ENCODE measurements at places on chromosomes 4 and X.

DNA sequence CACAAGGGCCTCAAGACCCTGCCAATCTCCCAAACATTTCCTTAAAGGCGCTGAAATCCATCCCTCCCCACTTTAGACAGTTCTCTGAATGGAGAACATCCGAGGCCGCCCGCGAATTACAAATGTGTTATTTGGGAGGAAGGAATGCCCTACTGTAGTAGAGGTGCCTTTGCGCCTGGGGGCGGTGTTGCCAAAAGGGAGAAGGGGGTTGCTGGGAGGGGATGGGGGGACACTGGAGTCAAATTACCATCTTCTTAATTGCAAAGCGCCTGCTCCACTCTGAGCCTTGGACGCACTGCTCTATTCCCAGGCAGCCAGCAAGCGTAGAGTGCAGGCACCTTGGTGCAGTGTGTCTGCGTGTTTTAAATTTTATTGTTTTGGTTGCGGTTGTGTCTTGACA is 2.7 kb downstream of the TMEM255A start:
- no peak for DNase-seq

GRCh38 chrX:24339911-24340310 is 20.5 kb upstream of the SUPT20HL1 start:
- no peak for DNase-seq

- DNase-seq: no peak
Measured at GRCh38 chr4:24473309-24473721, 111.0 kb downstream of the DHX15 start.

DNA sequence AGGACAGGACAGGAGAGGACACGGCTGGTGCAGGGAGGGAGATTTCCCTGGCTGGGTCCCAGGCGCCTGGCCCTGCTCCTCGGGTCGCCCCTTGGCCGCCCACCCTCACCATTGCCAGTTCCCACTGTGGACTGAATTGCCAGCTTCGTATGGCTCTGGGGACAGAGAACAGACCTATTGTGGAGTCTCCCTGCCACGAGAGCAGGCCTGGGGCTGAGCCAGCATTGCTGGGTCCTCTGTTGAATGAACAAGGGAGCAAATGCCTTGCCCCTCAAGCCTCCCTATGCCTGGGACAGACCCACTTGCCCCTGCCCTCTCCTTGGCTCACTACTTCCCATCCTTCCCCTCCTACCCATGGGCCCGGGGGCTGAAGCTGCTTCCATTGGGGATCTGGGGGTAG is 4.3 kb downstream of the PLXNA3 start:
- DNase-seq: no peak

GRCh38 chr4:87053176-87053658 is 118.4 kb downstream of the AFF1 start:
- no peak for DNase-seq

DNA sequence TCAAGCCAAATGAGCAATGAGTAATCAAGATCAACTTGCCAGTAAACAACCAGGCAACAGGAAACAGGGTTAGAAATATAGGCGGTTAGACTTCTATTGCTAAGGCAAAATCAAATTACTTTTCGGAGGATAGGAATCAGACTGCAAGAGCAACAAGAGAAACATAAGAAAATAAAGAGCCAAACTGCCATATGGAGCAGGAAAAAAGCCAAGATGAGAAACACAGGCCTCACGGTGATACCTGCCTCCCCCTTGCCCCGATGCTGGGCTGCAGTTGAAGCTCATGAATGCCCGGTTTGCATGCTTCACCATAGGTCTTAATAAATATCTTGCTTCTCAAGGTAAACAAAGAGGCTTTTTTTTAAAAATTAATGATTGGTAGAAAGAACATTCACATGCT is 158.4 kb upstream of the MAGEC2 start:
- no peak for DNase-seq

DNA sequence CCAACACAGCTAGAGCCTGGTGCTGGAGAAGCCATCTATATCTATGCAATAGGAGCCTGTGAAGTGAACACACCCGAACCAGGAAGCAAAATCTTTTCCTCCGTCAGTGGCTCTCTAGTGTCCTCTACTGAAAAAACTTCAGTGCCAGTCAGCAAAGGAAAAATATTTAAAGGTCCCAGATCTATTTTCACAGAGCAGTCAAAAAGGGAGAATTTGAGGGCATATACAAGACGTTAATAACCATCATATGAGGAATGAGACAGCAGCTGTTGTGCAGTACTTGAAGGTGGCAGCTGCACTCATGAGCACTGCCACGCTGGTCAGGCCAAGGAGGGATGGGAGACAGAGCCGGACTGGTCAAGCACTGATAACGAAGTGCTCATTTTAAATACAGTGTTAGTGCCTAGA is 14.4 kb downstream of the MCUB start:
- DNase-seq: no peak

- no peak for DNase-seq
Measured at GRCh38 chr4:124839786-124840390, 127.4 kb upstream of the ANKRD50 start.

DNA sequence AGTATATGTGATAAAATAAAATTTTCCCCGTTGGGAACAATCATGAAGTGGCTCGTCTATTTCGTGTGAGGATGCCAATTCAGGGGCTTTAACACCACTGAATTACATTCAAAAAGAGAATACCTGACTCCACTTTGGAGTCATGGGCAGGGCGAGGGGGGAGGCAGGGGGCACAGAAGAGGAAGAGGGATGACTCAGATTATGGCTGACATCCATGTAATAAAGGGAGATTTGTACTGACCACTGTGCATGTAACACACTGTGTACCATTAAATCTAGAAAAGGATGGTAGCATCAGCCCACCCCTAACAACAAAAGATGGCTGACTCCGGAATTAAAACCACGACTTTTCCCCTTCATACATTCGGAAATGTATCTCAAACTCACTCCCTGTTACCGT is 1.3 kb downstream of the SLC9A7 start:
- DNase-seq: no peak

DNA sequence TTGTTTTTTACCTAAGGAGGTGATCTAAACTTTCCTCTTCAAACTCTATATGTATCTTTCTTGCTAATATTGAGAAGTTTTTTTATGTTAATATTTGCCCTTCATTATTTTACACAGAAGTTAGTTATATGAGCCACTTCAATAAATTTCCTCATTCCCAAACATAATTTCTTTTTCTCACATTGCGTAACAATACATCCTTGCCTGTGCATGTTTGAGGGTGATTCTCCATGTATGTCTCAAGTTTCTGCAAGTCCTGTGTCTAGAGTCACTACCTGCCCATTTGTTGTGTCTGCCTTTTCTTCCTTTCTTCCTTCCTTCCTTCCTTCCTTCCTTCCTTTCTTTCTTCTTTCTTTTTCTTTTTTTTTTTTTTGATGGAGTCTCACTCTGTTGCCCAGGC is 2057.9 kb downstream of the PCDH7 start:
- no peak for DNase-seq

DNA sequence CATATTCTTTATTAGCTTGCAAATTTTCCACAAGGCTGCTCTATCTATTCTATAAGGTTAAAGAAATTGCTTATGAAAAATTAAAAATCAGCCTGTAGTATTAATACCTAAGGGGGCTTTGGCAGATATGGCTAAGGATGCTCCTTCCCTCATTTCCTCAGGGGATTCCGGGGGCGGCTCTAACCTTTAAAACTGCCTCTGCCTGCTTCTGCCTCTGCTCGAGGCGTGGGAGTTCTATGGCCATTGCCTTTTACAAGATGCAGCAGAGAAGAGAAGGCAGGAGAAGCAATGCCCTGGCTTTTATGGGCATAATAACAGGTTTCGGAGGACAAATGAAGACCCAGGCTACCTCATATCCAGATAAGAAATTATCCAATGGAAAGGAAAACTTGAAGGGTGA is 8.6 kb upstream of the CDKN2AIP start:
- no peak for DNase-seq

DNA sequence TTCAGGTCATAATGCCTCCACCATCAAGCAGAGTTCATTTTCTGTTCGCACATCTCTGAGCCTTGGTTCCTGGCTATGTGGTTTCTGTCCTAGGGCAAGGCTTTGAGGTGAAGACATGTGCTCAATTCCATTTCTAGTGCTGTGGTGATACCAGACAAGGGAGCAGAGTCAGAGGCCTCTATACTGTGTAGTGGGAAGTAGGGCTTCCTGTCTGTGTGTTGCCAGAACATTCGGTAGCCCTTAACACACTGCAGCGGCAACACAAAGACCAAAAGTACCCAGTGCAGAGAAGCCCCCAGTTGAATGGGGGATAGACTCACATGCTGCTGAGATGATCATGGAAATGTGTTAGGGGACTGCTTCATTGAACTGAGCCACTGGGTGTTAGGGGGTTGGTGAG is 56.4 kb downstream of the STARD8 start:
- DNase-seq: no peak

- no peak for DNase-seq
Measured at GRCh38 chr4:144592264-144592663, 53.7 kb upstream of the HHIP start.

DNA sequence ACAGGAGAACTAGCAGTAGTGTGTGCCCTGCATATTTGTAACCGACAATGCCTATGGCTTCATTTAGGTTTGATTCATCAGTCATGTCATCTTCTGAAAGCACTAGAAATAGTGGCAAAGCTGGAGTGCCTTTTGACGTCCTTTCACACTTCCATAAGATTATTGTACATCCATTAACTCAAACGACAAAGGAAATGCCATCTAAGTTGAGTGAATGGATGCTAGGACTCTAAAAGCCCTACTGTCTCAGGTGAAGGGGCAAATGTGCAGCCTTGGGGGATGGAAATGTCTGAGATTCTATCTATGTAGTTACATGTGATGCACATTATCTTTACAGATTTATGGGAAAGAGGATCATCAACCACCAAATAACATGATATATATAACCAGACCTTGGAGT is 1473.6 kb downstream of the STIM2 start:
- DNase-seq: no peak

- DNase-seq: peak; percentile 66
Measured at GRCh38 chr4:153643406-153644383, 40.4 kb upstream of the TLR2 start.

DNA sequence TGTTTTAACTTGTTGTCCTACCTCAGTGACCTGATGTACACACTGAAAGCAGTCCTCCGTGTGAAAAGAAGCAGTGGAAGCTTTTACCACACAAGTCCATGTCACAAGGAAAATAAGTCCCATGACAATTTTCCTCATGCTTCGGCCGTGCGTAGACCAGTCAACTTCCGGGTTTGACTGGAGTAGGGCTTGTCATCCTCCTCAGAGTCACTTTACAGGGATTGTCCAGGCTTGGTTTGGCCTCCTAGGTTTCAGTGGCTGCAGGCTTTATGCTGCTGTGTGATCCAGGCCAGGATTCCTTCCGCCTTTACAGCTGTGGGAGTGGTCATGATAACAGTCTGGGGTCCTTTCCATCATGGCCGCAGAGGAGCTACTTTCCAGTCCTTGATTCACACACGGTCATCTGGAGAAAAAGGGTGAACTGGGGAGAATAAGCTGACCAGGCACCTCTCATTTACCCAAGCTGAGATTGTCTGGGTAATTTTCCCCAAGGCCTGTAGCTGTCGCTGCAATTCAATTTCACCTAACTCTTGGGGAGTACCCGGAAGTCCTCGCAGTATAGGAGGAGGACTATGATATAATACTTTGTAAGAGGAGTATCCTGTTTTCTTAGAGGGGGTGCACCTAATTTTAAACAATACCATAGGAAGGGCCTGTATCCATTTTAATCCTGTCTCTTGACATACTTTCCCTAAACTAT is 206.1 kb upstream of the KLF8 start:
- DNase-seq: no peak

- DNase-seq: no peak
Measured at GRCh38 chrX:94361241-94361640, 687.2 kb downstream of the FAM133A start.

DNA sequence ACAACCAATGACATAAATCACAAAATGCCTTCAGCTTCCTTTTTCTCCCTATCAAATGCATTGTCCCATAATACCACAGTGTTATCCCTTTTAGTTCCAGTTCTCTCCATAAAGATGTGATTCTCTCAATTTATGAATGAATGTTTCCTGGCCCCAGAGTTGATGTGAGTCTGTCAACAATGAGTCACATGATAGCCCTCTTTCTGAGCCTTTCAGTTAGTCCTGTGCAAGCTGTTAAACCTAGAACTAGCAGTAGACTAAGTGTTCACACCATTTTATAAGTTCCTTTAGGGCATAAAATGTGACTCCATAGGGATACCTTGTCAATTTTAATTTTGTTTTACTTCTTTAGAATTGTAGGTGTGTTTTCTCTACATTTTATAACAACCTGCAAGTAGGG is 129.5 kb downstream of the PABPC4L start:
- DNase-seq: no peak

GRCh38 chrX:74579597-74580198 is 34.7 kb downstream of the RLIM start:
- no peak for DNase-seq

DNA sequence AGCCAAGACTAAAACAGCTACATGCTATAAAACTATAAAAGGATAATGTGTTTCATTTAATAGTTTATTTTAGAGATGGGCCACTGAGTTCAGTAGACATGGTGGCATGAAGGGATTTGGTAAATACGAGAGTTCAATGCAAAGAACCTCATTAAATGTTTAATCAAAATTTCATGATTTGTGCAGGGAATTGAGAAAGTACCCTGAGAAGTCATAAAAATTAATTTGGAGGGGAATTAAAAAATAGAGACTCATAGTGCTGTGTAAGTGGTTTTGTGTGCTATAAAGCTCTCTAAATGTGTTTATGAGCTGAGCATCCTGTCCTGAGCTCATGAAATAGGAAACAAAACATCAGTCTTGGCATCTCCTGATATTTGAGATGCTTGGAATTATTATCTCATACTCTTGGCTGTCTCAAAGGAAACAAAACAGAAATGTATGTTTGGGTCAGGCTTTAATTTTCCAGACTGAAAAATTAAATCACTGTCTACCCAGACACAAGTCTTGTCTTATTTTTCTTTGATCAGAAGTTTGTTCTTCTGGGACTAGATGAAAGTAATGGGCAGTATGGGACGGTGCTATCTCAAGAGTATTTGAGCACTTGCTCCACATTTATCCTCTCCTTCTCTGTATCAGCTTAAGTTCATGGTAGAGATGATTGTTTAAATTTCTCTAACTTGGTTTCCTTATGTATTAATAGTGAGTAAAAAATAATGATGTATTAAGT is 38.0 kb upstream of the EMCN start:
- DNase-seq: no peak

DNA sequence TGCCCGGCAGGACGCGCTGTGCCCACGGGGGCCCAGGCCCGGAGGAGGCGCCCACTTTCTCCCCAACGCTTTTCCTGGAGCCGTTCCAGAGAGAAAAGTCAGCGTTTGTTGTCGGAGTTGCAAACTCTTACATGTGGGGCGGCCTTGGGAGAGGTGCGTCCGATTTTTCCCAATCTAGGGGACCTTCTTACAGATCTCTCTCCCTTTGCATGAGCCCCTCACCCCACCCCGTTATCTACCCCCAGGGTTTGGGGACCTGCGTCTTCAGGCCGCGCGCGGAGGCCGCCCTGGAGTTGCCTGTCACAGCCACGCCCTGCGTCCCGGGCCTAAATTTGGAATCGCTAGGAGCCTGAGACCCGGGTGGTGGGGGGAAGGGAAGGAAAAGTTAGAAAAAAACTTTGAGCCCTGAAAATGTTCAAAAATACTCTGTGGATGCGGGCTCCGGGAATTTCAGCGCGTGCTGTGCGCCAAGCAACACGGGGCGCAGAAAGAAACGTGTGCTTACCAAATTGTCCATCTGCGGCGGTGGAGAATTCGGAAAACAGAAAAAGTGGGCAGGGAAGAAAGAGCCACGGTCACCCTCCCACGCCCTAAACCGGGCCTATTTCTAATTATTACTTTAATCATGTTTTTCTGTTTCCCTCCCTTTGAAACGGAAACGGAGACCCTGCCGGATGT is 587 bp downstream of the CD99 start:
- no peak for DNase-seq

GRCh38 chr4:145266881-145267280 is 86.5 kb upstream of the OTUD4 start:
- no peak for DNase-seq

- DNase-seq: no peak
Measured at GRCh38 chrX:132594129-132594528, 105.3 kb upstream of the MBNL3 start.

Data from SIG-M5 (cell line).